ENCODE measurements at places on chromosomes 5 and 9. TPM values are rescaled to one million over a fixed set of nuclear protein-coding genes. Genes with fewer than 3 reads are reported as not detected.

- H3K27me3 ChIP-seq: no peaks in the 10 kb centered on the region
- H3K4me3 ChIP-seq: no peak overlapping the region
- H3K36me3 ChIP-seq: no peaks in the 10 kb centered on the region
- H3K4me1 ChIP-seq: peaks cover 30% of the 10 kb centered on the region
These were observed 106.5 kb downstream of the NFIB start for GRCh38 chr9:14207352-14207995.

DNA sequence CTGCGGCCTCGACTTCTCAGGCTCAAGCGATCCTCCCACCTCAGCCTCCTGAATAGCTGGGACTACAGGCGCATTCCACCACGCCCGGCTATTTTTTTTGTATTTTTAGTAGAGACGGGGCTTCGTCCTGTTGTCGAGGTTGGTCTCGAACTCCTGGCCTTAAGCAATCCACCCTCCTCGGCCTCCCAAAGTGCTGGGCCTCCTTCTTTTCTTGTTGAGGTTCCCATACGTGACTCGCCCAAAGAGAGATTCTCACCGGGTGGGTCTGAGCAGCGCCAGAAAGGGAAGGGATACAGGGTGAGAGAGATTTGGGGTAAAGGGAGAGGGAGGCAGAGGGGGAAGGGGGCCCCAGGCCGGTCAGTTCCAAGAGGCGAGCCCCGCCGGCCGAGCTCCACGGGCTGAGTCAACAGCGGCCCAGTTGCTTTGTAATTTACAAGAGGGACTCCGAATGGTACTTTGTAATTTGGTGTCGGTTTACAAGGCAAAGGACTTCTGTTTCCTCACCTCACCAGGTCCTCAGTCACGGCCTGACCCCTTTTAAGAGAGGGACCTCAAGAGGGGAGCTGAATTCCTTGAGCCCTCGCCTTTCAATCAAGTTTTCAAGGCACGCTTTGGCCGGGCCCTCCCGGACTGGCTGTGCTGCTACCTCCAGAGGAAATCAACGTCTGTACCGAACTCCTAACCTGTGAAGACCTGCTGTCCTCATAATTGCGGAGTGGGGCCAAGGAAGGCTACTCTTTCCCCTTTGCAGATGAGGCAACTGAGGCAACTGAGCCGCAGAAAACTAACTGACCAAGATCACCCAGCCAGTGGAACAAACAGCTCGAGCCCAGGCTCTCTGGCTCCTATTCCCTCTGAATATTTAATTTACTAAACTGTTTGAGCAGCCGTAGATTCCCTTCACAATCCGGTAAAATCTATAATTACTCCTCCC, 3.3 kb upstream of the DMRT2 start:
- H3K4me1 ChIP-seq: no peaks in the 10 kb centered on the region
- no peak for DNase-seq
- no peak overlapping the region for H3K27ac ChIP-seq
- H3K27me3 ChIP-seq: peaks cover 61% of the 10 kb centered on the region

- H3K27me3 ChIP-seq: no peaks in the 10 kb centered on the region
- H3K27ac ChIP-seq: no peak overlapping the region
- H3K4me3 ChIP-seq: no peak overlapping the region
- no peaks in the 10 kb centered on the region for H3K4me1 ChIP-seq
- H3K36me3 ChIP-seq: no peaks in the 10 kb centered on the region
- no peak for DNase-seq
These were observed 116.4 kb upstream of the COL5A1 start for GRCh38 chr9:134525070-134525815.

DNA sequence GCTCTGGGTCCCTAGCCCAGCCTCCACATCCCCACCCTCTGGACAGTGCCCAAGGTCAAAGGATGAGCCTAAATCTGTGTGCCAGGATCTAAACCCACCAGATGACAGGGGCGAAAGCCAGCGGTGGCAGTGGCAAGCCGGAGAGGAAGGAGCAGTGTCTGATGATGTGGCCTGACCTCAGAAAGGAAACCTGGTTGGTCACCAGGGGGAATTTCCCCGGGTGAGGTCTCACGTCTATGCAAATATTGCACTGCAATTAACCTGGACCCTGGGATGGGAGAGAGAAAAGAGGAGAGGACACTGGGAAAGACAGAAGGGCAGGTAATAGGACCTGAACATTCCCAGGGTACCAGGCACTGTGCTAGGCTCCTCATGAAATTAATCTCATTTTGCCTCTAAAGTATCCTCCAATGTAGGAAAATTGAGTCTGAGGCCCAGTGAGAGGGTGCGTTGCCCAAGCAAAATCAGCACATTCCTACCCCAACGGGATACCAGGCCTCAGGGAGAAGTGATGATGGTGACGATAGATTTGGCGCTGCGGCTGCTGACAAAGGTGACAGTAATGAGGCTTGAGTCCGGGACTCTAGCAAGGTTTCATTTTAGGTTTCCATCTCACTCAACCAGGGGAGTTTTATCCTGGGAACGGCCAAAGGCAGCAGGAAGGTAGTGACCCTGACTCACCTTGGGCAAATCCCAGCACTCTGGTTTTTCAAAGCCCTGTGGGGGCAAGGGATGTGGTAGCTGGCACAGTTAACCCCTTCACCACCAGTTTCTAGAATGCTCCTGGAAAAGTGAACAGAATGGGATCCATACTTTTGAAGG, 13.4 kb upstream of the TNIP1 start:
- H3K4me3 ChIP-seq: no peak overlapping the region
- H3K36me3 ChIP-seq: no peaks in the 10 kb centered on the region
- no peaks in the 10 kb centered on the region for H3K4me1 ChIP-seq

C9orf85 gene
- polyA plus RNA-seq: 19.8 TPM

PCDHA13 gene
- 0.10 TPM for polyA plus RNA-seq

GRCh38 chr5:178325679-178326373, 93.2 kb upstream of the PHYKPL start:
- no peaks in the 10 kb centered on the region for H3K4me1 ChIP-seq
- no peaks in the 10 kb centered on the region for H3K36me3 ChIP-seq
- H3K27ac ChIP-seq: peak overlapping the region; percentile 45

Measured in sigmoid colon (tissue), 7 donors.